ENCODE measurements at places on chromosomes 6 and 20.
A peak's percentile ranks its signal among the peaks of the same experiment; 100 is the strongest.

- H3K36me3 ChIP-seq, result no peaks in the 10 kb centered on the region
- H3K4me3 ChIP-seq, result no peak overlapping the region
- no peak for DNase-seq
- no peaks in the 10 kb centered on the region for H3K4me1 ChIP-seq
Measured at GRCh38 chr6:25147223-25147622, 132.0 kb upstream of the CARMIL1 start.

GRCh38 chr6:119256978-119257462 is 92.5 kb downstream of the MAN1A1 start:
- no peaks in the 10 kb centered on the region for H3K27me3 ChIP-seq
- H3K27ac ChIP-seq, result no peak overlapping the region
- DNase-seq, result no peak
- no peak overlapping the region for H3K4me3 ChIP-seq
- H3K4me1 ChIP-seq, result peaks cover 10% of the 10 kb centered on the region

- H3K36me3 ChIP-seq, result no peaks in the 10 kb centered on the region
- peak overlapping the region; percentile 71 for H3K4me3 ChIP-seq
- peak overlapping the region; percentile 78 for H3K27ac ChIP-seq
- no peaks in the 10 kb centered on the region for H3K27me3 ChIP-seq
- no peak for DNase-seq
Measured at GRCh38 chr20:41618807-41619311, 682 bp upstream of the CHD6 start.

DNA sequence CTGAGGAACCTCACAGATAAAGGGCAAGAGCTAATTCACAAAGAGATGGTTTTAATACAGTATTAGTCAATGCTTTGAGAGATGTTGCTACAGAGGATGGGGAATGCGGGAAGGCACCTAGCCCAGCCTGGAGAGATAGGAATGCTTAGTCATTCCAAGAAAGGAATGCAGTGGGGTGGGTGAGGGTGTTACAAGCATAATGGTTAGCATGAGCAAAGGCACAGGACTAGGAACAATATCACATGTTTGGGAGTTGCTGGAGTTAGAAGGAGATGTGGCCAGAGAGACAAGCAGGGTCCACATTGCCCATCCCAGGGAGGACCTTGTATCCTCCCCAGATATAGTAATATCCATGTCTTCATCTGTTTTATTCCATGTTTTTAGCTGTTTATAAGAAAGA is 107.0 kb upstream of the OGFRL1 start:
- no peak overlapping the region for H3K4me3 ChIP-seq
- peaks cover 5% of the 10 kb centered on the region for H3K36me3 ChIP-seq
- no peaks in the 10 kb centered on the region for H3K27me3 ChIP-seq
- peak overlapping the region; percentile 34 for H3K27ac ChIP-seq
- no peak for DNase-seq

DNA sequence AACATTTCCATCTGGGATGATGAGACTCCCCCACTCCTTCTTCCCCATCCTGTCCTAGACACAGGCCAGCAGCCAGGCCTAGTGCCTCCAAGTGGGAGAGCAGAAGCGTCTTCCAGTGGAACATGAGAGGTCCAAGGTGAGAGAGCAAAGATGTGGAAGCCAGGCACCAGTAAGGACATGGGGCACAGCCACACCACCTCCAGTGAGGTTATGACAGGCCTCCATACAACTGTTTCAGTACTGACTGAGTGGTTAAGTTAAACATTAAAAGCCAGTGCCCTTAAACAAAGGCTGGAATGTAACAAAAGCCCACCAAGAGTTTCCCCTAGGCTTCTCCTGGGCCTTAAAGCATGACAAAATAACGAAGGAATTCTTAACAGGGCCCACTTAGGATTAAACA is 5.3 kb downstream of the ZBTB24 start:
- H3K4me3 ChIP-seq, result peak overlapping the region; percentile 45
- H3K27me3 ChIP-seq, result no peaks in the 10 kb centered on the region
- no peak for DNase-seq
- H3K36me3 ChIP-seq, result peaks cover 38% of the 10 kb centered on the region

DNA sequence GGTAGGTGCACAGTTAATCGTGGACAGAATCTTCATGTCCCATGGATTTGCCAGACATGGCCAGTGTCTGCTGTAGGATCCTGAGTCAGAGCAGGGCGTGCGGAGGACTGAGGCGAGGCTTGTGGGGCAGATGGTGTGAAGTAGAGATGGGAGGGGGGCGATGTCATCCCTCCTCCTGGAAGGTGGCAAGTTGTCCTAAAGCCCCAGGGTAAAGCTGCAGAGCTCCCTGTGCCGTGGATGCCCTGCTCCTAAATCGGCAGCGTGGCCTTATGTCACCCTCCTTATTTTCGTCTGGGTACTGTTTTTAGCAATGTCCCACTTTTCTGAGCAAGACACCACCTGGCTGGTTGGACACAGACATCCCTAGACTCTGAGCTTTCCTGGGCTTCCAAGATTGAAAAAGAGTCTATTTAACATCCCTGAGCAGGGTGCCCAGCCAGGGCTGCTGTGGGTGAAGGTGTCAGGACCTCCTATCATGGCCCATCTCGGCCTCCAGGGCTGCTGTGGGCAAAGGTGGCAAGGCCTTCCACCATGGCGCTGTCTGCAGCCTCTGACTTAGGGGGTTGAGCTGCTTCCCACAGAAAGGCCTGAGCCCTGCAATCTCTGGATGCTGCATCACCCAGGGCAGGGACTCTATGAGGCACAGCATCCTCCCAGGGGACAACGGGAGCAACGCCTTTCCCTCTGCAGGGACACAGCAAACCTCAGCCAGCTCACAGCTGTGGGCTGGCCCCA is 145.4 kb downstream of the TTLL2 start:
- H3K27me3 ChIP-seq, result peaks cover 7% of the 10 kb centered on the region
- no peak for DNase-seq
- no peak overlapping the region for H3K27ac ChIP-seq

GRCh38 chr6:111736005-111736608 is 130.4 kb upstream of the TRAF3IP2 start:
- no peak for DNase-seq
- peaks cover 29% of the 10 kb centered on the region for H3K36me3 ChIP-seq
- H3K27me3 ChIP-seq, result no peaks in the 10 kb centered on the region
- H3K4me1 ChIP-seq, result peaks cover 42% of the 10 kb centered on the region

DNA sequence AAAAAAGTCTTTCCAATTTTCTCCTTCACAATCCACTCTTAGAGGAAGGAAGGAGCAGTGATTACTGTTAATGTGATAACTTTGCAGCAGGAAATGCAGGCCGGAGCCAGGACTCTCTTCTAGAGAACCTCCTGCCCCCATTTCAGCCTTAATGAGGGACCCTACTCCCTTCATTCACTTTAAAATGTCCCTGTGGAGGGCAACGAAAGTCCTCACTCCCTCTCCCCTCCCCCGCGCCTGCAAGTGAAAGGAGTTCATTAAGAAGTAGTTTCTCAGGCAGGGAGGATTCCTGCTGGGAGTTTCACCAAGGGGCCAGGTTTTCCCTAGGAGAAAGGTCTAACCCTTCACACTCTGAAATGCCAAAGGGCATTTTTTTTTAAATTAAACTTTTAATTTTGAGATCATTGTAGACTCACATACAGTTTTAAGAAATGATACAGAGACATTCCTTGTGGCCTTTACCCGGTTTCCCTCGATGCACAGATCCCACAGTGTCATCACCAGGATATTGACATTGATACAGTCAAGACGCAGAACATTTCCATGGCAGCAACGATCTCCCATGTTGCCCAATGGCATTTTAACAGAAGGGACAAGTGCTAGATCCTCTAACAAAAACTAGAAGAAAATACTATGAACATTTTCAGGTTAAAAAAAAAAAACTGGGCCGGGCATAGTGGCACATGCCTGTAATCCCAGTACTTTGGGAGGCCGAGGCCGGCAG is 6.8 kb upstream of the COMMD7 start:
- H3K4me1 ChIP-seq, result peaks cover 8% of the 10 kb centered on the region
- no peak overlapping the region for H3K27ac ChIP-seq
- H3K4me3 ChIP-seq, result no peak overlapping the region
- no peak for DNase-seq

- peaks cover 3% of the 10 kb centered on the region for H3K27me3 ChIP-seq
- H3K27ac ChIP-seq, result no peak overlapping the region
Measured at GRCh38 chr20:39823224-39823623, 861.1 kb downstream of the DHX35 start.

DNA sequence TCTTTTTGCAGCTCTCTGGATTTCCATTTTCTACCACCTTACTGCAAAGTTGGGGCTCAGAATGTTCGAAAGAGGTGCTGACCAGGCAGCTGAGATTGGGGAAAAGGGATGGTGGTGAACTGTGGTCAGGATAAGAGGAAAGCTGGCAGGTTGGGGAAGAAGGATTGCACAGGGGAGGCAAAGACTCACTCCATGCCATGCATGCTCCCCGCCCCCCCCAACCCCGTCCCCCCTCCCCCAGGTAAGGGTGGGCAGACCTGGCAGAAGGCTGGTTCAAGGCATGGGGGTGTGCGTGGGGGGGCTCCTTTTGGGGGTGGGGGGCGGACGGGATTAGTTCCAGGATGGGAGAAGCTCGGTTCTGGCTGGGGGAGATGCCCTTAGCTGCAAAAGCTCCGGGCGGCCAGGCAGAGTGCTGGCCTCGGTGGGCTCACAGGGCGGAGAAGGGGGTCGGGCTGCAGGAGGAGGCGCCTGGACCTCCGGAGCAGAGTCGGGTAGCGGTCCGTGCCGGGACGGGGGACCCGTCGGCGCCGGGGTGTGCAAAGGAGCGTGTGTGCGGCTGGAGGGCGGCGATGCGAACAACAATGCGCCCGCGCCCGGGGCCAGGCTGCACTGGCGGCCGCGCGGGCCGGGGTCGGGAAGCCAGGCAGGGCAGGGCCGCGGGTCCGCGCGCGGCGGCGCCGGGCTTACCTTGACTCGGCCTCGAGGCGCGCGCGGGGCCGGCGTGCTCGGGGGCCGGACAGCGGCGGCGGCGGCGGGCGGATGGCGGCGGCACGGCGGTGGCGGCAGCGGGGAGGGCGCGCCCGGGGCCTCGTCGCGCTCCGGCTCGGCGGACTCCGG is 880 bp downstream of the ADNP start:
- H3K4me3 ChIP-seq, result peak overlapping the region; percentile 93
- peaks cover 31% of the 10 kb centered on the region for H3K36me3 ChIP-seq
- DNase-seq, result peak; percentile 17

- H3K27me3 ChIP-seq, result no peaks in the 10 kb centered on the region
- peaks cover 3% of the 10 kb centered on the region for H3K4me1 ChIP-seq
- H3K27ac ChIP-seq, result peak overlapping the region; percentile 64
- no peak overlapping the region for H3K4me3 ChIP-seq
- H3K36me3 ChIP-seq, result peaks cover 19% of the 10 kb centered on the region
- peak; percentile 19 for DNase-seq
Measured at GRCh38 chr20:51678026-51678697, 90.0 kb downstream of the ATP9A start.

GRCh38 chr20:32894026-32894483 is 35.3 kb downstream of the EFCAB8 start:
- H3K27ac ChIP-seq, result no peak overlapping the region
- no peak for DNase-seq
- no peaks in the 10 kb centered on the region for H3K27me3 ChIP-seq
- H3K4me1 ChIP-seq, result no peaks in the 10 kb centered on the region
